ENCODE measurements at places on chromosomes 3 and 15.
A peak's percentile ranks its signal among the peaks of the same experiment; 100 is the strongest.

- DNase-seq, result no peak
Observed at GRCh38 chr3:134649106-134649705, 1.6 kb downstream of the KY start.

DNA sequence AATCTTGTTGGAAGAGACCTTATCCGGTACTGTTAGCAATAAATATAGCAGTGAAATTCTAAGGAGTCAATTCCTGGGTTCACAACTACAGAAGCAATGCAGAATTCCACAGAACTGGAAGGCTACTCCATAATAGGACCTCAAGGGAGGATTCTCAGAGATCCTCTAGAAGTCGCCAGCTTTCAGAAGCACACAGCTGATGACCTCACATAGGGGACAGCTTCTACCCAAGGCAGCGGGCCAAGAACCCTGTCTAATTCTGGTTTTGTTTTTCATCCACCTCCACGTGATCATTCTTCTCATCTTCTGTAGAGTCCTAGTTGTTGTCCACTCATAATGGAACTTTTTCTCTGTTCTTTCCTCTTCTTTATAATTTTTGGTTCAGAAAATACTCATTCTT lies 99.4 kb downstream of the ERC2 start:
- DNase-seq, result no peak

DNA sequence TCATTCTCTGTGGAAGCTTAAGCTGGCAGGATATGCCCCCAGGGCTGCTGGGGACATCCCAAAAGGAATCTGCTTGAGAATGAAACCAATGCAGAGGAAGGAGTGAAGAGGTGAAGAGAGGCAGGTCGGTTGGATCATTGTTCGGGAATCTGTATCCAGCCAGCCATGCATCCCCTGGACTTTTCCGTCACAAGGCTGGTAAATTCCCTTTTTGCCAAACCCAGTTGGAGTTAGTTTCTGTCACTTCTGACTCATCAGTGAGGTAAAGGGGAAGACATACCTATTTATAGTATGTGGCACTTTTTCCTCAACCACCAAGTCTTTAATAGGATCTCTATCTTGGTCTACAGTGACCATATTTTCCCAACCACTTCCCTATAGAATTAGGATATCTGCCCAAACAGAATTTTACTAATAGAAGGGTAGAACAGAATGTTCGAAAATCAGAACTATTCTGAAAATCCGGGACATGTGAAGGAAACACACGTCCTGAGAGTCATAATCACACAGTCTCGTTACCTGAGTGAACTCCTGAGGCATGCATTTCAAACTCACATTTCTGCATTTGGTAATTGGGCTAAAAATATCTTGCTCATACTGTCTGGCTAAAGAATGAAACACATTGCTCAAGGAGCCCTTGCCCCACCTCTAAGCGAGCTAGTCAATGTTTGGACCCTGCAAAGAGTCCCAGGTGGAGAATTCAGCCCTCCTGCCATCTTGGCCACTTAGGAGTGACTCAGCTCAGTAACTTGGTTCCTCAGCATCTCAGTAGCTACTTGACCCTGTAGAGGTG lies 289.7 kb upstream of the ADAMTS9 start:
- no peak for DNase-seq

GRCh38 chr3:105906836-105907235 lies 38.0 kb upstream of the CBLB start:
- DNase-seq, result peak; percentile 43

GRCh38 chr15:62785881-62786828 lies 256.4 kb upstream of the TPM1 start:
- no peak for DNase-seq

- no peak for DNase-seq
Observed at GRCh38 chr3:48960841-48961413, 29.1 kb upstream of the P4HTM start.

GRCh38 chr3:71784914-71785531 lies at the start of gene PROK2:
Gene PROK2 (minus strand): TSS chr3:71785148. CDS start chr3:71785052, 96 bp downstream.
- no peak for DNase-seq

DNA sequence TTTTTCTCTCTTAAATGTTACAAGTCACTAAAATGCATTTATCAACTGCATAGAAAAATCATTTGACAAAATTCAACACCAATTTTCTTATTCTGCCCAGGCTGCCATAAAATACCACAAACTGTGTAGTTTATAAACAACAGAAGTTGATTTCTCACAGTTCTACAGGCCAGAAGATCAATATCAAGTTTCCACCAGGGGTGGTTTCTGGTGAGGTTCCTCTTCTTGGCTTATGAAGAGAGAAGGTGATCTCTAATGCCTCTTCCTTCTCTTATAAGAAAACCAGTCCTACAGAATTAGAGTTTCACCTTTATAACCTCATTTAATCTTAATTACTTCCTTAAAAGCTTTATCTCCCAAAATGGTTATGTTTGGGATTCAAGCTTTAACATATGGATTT lies 10.9 kb upstream of the CD200R1L start:
- DNase-seq, result no peak

DNA sequence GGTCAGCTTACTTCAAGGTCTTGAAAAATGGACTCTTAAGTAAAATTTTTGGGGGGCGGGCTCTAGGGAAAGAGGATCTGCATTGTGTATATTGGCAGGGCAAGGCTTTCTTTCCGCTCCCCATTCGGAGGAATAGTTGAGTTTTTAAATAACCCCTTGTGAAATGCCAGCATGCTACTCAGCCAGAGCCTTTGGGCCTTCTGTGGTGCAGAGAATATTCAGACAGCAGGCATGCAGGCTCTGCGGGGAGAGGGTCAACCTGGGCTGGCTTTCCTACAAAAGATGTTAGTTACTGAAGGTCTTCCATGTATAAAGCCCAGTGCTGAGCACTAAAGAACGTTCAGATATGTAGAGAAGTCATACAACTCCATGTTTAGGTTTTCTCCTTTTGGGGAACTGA lies 40.6 kb downstream of the ADAMTSL3 start:
- no peak for DNase-seq

- no peak for DNase-seq
Observed at GRCh38 chr3:157542711-157543500, 39.7 kb upstream of the VEPH1 start.

- DNase-seq, result no peak
Observed at GRCh38 chr15:29067949-29068348, 182.2 kb downstream of the APBA2 start.

DNA sequence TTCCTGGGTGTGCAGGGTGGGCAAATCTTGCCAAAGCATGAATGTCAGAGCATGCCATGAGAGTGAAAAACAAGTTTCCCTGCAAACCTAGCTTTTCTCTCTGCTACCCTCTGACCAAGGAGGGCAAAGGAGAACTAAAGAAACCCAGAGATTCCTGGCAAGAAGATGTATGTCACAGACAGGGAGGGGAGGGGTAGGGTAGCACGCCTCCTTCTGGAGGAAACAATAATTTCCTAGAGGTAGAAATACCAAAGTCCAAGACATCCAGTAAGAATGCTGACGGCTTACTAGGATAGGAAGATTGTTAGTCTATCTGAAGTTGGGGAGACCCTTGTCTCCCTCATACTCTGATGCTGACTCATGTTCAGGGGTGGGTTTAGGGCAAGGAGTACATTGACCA lies 203.9 kb downstream of the NR1D2 start:
- no peak for DNase-seq

- no peak for DNase-seq
Observed at GRCh38 chr3:138845181-138845601, 10.5 kb upstream of the PIK3CB start.

GRCh38 chr3:43334976-43335375 lies 48.6 kb downstream of the SNRK start:
- DNase-seq, result no peak

- DNase-seq, result peak; percentile 18
Observed at GRCh38 chr3:169966951-169967915, 626 bp downstream of the SEC62 start.

DNA sequence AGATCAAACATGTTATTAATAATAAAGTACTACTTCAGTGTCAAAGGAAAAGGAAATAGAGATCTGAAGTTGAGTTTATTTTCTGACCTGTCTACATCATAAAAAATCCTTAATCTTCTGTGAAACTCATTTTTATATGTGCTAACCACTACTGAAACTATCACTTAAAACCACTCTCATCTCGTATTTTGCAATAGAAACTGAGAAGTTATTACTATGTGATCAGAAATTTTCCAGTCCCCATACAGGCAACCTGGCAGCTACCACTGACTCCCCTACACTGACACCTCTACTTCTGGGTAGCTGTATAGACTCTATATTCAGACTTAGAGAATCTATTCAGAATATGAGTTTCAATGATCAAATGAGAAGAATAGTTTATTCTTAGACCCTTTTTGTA lies 8.3 kb downstream of the HDGFL3 start:
- DNase-seq, result no peak

- DNase-seq, result no peak
Observed at GRCh38 chr15:42107473-42107872, 13.1 kb upstream of the PLA2G4D start.

- no peak for DNase-seq
Observed at GRCh38 chr15:78003539-78004008, 73.9 kb downstream of the TBC1D2B start.

GRCh38 chr15:68806220-68807060 lies 14.3 kb downstream of the ANP32A start:
- DNase-seq, result no peak

DNA sequence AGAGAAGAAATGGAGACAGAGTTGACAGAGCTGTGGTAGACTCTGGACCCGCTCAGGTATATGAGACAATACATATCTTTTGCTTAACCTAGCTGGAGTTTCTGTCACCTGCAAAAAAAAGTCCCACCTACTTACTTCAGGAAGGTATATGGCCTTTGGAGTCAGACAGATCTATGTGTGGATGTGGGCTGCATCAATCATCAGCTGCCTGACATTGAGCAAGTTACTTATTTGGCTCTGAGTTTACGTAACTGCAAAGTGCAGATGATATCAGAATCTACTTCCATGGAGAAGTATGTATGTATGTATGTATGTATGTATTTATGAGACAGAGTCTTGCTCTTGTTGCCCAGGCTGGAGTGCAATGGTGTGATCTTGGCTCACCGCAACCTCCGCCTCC lies 124.3 kb downstream of the MYLK start:
- DNase-seq, result no peak

DNA sequence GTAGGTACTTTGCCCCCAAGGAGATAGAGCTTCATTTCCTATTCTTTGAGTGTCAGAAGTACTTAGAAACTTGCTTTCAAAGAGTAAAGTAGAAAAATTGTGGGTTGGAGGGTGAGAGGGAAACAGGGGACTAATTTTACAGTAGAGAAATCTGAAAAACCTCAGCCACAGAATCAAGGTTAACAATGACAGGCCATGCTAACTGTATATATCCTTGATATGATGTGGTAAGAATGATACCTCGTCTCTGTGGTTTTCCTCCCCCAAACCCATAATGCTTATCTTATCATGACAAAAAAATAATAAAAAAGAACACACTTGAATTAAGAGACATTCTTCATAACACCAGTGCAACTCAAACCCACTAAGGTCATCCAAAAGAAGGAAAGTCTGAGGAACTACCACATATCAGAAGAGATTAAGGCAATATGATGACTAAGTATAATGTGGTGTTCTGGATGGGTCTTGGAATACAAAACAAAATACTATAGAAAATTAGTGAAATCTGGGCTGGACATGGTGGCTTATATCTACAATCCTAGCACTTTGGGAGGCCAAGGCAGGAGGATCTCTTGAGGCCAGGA lies 360.4 kb downstream of the ULK4 start:
- DNase-seq, result no peak

DNA sequence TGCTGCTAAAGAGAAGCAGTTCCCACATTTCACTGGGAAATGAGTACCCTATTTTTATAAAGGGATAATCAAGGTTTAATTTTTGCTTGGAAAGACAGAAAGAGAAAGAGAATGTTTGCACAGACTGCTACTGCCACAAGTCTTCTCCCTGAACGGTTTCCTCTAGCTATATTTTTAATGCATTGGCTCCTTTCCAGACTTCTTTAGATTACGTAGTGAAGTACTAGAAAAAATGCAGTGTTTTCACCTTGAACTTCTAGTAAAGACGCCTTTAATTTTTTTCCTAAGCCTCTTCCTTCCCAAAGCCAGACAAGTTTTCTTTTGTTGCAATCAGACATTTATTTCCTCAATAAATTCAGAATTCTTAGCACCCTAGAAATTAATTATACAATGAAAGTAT lies 248.3 kb upstream of the CCDC54 start:
- DNase-seq, result no peak

GRCh38 chr15:72724028-72724427 lies 38.0 kb downstream of the BBS4 start:
- DNase-seq, result no peak

DNA sequence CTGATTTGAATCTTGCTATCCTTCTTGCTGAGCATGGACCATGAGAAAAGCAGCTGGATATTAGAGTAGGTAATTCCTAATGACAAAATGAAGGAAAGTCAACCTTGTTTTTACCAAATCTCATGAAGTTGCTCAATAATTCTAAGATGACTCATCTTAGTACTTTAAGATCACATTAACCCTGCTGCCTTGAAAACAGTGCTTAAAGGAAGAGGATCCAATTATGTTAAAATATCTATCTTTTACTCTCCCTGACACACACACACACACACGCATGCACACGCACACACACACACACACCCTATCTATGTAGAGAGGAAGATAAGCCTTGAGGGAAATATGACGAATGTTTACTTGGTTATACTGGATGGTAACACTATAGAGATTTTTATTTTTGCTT lies 16.0 kb upstream of the MYO1E start:
- no peak for DNase-seq

DNA sequence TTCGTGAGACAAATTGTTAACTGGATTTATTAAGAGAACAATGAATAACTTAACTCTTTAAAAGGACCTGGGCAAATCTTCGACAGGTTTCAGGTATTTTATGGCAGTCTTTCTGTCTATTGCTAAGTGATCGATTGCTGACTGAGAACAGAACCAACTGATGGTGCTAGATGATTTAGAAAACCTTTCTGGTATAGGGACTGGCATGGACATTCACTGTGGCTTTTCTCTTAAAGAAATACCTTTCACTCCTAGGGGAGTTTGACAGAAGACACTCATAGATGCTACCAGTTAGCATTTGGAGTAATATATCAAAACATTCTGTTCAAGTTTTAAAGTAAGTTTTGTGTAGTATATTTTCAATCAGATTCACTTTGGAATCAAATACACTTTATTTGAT lies 654 bp downstream of the PPARG start:
- DNase-seq, result no peak
